Lower leg skin (tissue), 4 donors: ENCODE measurements at places on chromosomes 1 and 21. TPM values are rescaled to one million over a fixed set of nuclear protein-coding genes. Genes with fewer than 3 reads are reported as not detected.

DNA sequence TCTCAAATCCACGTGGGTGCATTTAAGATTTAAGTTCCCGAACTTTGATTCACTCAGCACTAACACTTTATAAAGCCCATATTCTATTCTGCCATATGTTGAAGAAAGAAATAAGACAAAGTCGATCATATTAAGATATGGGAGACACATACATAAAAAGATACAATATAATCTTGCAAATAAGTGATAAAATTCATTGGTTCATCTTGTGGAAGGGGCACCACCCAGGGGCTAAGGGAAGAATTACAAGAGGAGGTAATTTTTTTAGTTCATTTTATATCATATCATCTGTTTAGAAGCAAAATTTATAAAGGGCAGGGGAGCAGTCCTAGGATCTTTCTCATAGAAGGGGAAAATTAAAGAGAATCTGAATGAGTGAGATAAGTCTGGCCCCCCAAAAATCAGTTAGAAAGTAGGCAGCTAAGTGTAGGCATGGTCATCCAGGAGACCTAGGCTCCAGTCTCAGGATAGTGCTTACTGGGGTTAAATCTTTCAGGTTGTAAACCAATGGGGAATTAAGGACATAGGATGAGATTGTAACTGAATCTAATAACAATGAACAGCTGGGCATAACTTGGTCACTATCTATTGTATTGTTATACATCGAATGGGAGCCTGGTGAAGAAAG, 124.2 kb upstream of the L1TD1 start:
- DNase-seq: no peak

GRCh38 chr1:155698382-155699038, 9.6 kb downstream of the DAP3 start:
- no peak for DNase-seq

Gene PTTG1IP
- 110 TPM for total RNA-seq

- no peak for DNase-seq
Observed at GRCh38 chr1:168390271-168390670, 109.6 kb downstream of the TBX19 start.

DNA sequence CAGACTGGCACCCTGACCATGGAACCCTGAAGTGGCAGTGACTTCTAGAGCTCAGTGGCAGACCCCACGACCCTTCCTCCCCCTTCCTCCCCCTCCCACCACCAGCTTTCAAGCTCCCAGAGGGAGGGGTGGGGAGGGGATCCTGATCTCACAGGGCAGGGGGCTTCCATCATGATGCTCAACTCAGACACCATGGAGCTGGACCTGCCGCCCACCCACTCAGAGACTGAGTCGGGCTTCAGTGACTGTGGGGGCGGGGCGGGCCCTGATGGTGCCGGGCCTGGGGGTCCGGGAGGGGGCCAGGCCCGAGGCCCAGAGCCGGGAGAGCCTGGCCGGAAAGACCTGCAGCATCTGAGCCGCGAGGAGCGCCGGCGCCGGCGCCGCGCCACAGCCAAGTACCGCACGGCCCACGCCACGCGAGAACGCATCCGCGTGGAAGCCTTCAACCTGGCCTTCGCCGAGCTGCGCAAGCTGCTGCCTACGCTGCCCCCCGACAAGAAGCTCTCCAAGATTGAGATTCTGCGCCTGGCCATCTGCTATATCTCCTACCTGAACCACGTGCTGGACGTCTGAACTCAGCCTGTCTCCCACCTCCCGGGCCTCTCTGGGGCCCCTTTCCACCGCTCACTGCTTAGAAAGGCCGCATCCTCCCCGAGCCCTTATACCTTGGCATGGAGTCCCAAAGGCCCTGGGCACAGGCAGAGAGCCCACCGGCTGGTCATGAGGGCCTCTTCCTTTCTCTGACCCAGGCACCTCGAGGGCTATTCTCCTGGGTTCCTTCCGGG, 3.9 kb downstream of the NHLH1 start:
- DNase-seq: no peak

GRCh38 chr1:46643368-46643775, 24.8 kb downstream of the ATPAF1 start:
- no peak for DNase-seq

- DNase-seq: no peak
Observed at GRCh38 chr21:45296638-45297037, 8.9 kb upstream of the POFUT2 start.

Gene CLDN17
- not detected for total RNA-seq

Gene RALGPS2
- total RNA-seq: 26.2 TPM

Gene CASP9
- 4.9 TPM for total RNA-seq

DNA sequence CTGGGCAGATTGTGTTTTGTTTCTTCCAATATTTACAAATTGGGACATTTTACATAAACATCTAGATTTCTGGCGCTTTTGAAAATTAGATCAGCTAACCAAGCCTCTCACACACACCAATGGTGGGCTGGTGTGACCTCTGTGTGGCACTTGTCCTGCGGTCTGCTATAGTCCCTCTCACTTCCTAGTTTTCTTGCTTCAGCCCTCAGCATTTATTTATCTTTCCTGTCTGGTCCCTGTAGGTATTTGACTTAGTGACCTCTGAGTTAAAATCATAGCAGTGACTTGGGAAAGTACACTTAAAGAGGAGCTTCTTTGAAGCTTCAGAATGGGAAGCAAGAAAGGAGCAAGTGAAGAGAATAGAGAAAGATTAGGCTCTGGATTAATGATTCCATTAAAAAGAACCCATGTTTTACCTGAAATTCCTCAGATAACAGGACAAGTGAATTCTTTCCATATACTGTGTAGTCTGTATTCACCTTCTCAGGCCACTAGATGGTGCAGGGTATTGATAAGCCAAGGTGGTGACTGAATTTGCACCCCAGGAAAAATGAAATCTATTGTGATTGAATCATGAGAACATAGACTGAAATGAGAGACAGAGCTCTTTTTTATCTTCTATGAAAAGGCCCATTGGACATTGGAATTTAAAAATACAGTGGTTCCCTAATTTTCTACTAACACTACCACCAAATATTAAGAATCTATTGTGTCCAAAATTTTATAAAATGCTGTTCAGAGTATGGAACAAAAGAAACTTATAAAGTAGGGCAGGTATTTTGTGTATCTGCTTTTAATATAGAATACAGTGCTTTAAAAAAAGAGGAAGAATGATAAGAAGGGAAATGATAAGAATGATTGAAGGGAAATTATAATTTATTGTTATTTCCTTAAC, 7.1 kb upstream of the DIPK1A start:
- DNase-seq: no peak

DNA sequence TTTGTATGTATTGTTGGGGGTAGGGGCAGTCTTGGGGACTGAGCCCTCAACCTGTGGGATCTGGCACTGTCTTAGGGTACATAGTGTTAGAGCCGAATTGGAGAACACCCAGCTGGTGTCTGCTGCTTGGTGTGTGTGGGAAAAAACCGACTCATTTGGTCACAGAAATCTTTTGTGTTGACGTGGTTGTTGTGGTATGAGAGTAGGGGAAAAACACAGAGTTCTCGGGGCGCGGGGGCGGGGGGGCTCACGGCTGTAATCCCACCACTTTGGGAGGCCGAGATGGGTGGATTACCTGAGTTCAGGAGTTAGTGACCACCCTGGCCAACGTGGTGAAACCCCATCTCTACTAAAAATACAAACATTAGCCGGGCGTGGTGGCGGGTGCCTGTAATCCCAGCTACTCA, 15.3 kb upstream of the SRSF10 start:
- DNase-seq: no peak

GRCh38 chr1:78277253-78277652, 213.5 kb upstream of the PTGFR start:
- DNase-seq: no peak

- no peak for DNase-seq
Observed at GRCh38 chr21:39645331-39645730, 32.6 kb downstream of the B3GALT5 start.

DNA sequence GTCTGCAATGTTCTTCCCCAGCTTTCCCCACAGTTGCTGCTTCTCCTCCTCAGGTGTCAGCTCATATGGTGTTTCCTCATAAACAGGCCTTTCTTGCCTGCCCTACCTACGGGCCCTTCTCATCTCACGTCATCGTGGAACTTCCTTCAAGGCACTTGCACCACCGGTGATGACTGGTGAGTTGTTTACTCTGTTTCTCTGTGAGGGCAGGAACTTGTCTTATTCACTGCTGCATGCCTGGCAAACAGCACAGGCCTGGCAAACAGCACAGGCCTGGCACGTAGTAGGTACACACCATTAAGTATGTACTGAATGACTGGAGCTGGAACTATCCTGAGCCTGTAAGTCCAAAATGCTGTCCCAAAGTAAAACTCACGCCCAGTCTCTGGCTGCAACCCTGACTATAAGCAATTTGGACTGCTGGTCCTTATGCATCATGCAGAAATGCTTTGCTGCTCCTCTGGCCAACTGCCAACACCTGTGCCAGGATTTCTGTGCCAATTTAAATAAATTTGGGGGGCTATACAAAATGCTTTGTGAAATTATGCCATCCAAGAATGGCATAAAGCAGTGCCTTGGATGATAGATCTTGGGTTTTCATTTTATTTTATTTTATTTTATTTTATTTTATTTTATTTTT, 25.7 kb downstream of the STK40 start:
- no peak for DNase-seq

GRCh38 chr1:37472994-37473393, 1.4 kb upstream of the ZC3H12A start:
- DNase-seq: no peak

- peak; percentile 20 for DNase-seq
Observed at GRCh38 chr1:206855859-206856258, 9.6 kb upstream of the IL20 start.

GRCh38 chr1:161887730-161888287, 121.7 kb downstream of the ATF6 start:
- no peak for DNase-seq

Gene SPRR2E
- 650 TPM for total RNA-seq

DNA sequence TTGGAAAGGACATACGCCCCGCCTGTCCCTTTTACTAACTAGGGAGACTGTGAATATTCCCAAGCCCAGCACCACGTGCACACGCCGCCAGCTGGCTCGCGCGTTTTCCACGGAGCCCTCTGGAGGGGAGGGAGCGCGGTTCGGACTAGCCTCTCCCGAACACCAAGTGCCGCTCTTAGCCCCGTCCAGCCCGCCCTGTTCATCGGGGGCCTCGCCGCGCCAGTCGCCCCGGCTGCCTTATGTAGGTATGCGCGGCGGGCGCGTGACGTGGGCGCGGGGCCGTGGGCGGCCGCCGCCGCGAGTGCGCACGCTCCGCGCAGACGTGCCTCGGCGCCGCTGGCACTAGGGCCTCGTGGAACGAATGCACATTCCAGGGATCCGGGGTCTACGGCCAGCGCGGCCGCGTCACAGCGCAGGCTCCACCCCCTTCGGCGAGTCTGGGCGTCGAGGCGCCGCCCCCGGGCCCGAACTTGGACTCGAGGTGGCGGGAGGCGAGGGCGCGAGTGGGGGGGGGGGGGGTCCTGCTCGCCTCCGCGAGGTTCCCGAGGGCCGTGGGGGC, 767 bp upstream of the IRF2BP2 start:
- peak; percentile 99 for DNase-seq

- DNase-seq: no peak
Observed at GRCh38 chr1:94684690-94685250, 135.4 kb upstream of the SLC44A3 start.

DNA sequence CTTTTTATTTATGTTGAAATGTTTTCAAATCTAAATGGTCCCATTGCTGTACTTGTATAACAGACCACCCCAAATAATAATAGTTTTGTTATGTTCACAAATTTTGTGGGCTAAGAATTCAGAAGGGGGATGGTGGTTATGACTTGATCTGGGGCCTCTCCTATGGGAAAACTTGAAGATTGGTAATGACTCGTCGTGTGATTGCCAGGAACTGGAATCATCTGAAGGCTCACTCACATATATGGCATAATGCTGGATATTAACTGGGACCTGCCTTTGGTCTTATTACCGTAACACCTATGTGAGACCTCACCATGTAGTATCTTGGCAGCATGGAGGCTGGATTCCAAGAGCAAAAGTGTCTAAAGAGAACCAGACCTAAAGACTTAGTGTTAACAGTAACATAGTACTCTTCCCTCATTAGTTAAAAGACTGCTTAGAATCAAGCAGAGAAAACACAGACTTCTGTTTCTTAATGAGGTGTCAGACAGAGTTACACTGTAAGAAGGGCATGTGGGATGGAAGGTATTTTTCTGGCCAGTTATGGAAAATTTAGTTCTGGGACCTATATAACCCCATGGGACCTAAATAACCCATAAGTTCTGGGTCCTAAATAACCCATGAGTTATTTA, 11.9 kb downstream of the LYPLAL1 start:
- no peak for DNase-seq

Gene MANEAL
- total RNA-seq: 5.0 TPM

GRCh38 chr1:49651136-49651535, 372.6 kb downstream of the AGBL4 start:
- DNase-seq: no peak
